ENCODE measurements at places on chromosomes 1 and 21.

- no peak for DNase-seq
These were observed 340.6 kb downstream of the ZNF326 start for GRCh38 chr1:90335558-90335957.

DNA sequence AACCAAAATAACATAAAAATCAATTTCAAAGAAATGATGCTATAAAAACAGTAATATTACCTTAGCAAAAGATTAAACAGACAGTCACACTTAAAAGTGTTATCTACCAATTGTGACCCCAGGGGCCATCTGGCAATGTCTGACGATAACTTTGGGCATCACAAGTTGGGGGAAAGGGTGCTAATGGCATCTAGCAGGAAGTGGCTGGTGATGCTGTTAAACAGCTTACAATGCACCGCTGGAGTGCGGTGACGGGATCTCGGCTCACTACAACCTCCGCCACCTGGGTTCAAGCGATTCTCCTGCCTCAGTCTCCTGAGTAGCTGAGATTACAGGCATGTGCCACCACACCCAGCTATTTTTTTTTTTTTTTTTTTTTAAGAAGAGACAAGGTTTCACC is 27.6 kb downstream of the NUP133 start:
- no peak for DNase-seq

DNA sequence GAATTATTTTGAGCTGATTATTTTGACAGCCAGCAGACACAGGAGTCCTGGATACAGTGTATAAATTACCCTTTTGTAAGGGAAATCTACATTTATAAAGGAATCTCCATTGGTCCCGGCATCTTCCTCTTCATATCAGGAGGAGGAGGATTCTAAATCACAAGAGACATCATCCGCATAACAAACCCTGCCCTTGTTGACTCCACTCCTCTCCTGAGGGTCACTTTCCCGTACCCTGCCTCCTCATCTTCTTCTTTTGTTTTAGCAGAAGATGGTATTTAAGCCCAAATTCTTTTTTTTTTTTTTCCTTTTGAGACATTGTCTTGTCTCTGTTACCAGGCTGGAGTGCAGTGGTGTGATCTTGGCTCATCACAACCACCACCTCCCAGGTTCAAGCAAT is 14.6 kb upstream of the PKNOX1 start:
- DNase-seq = no peak

DNA sequence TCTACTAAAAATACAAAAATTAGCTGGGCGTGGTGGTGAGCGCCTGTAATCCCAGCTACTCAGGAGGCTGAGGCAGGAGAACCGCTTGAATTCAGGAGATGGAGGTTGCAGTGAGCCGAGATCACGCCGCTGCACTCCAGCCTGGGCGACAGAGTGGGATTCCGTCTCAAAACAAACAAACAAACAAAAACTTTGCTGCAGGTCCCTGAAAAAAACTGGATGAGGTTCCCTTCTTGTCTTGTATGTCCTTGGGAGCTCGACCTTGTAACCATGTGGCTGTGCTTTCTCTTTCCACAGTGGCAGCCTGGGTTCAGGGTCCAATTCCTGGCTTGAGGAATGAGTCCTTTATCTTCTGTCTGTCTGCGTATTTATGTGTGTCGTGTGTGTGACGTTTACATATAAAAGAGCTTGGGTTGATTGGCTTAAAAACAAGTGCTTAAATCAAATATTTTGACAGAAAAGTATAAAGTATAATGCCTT is 18.0 kb upstream of the COX20 start:
- DNase-seq = no peak

DNA sequence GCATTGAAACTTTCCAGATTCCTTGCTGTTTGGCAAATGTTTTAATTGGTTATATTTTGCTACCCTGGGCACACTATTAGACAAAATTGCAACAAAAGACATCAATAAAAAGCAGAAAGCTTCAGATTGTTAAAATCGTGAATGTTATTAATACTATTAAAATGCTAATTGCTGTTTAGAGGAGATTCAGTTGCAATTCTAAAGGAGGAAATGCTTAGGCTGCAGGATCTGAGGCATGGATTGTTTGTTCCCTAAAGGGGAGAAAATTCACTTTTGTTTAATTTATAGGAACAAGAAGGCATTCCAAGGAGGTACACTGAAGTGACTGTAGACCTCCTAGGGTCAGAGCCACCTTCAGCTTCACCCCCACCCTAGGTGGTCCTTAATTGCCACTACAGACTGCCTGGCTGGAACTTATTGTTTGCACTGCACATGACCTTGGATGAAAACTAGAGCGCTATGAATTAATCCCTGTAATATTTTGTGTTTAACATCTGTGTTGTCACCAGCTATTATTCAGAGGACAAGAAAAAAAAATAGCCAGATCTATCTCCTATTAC is 1266.9 kb upstream of the ADGRL2 start:
- DNase-seq = no peak

- no peak for DNase-seq
These were observed 40.9 kb upstream of the SIK1 start for GRCh38 chr21:43467785-43468184.

DNA sequence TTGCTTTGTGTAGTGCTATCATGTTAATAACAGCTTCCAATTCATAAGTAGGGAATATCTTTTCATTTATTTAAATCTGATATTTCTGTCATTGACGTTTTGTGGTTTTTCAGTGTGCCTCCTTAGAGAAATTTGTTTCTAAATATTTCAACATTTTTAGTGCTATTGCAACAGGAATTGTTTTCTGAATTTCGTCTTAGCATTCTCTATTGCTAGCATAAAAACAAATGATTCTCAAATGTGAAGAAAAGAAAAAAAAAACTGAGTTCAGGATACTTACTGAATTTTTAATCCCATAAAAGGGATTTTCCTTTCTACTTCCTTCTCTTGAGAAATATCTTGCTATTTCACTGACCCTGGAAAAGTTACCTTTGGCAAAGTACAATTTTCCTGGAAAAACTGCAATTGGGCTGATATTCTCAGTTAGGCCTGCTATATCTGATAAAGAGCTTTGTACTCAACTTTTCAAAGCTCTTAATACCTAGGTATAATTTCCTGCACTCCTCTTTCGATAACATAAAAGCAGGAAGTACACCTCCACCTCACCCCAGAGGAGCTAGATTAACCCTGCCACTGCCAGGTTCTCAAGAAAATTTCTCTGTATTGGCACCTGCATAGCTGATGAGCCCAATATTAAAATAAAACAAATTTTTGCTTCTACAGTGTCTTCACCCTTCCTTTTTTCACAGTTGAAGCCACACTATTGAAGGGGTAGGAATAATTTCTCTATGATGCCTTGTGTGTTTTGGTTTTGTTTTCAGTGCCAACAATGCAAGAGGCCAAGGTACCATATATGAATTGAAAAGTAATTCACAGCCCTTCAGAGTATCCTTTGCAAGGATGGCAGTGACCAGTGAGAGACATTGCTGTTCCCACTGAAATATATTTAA is 35.6 kb downstream of the PTPN14 start:
- no peak for DNase-seq

DNA sequence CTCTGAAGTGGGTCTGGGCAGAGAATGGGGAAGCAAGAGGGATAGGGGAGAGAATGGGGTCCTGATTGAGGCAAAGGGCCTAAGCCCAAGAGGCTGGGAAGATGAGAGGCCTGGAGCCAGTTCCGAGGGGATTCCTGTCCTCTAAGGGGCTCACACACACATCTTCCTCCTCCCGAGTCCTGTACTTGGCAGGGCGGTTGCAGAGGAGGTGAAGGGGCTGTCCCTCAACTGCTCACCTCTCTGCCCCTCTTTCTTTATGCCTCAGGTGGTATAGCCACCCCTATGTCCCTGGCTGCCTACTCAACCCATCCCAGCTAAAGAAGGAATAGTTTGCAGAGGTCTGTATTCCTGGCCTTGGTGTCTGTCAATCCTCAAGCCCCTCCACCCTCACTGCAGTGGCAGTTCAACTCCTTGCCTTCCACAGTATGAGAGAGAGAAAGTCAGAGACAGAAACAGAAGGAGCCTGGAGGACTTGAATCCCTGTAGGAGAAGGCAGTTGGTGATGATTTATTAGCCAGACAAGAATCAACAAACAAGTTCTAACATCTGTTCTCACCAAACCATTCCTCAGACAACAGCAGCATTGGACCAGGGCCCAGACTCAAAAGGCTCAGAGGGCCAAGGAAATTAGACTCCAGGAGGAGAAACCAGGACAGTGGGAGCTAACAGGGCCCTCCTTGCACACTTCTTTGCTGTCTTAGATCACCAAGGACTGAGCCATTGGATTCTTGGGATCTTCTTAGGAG is 10.7 kb downstream of the SH2D2A start:
- no peak for DNase-seq

DNA sequence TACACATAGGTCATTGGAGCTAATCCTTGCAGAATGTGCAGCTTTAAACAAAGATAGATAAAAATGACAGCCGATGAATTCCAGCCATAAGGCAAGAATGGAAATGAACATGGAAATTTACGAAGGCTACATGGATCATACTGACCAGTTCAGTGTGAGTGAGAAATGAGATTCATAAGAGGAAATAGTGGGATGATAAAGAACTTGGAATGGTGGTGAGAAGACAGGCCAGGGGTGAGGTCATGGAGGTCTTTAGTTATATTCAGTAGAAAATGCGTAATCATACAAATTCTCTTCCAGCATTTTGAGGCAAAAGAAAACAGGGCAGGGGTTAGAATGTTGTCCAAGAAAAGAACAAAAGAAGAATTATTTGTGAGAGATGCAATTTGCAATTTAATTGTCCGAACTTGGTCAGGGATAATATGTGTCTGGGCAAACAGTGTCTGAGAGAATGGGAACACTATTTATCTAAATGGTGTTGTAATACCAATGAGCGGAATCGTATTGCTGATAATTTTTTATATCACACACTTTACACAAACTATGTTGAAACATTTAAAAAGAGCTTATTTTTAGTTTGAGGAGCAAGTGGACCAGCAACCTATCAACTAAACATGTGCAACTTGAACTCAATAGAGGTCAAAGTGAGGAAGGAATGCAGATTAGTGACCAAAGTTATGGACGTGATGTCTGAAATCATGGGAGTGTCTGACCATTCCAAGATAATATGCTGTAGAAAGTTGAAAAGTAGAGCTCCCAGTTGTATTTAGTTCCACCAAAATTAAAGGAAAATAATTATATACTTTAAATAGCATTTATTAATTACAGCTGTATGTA is 739.0 kb upstream of the NCAM2 start:
- DNase-seq = no peak

- no peak for DNase-seq
These were observed 3.8 kb downstream of the TMEM167B start for GRCh38 chr1:109094377-109094803.

- no peak for DNase-seq
These were observed 836 bp downstream of the OLFML3 start for GRCh38 chr1:113980110-113980509.

- DNase-seq = peak; percentile 69
These were observed 49.3 kb upstream of the TARBP1 start for GRCh38 chr1:234528074-234528865.

GRCh38 chr1:230104395-230105244 is 37.6 kb downstream of the GALNT2 start:
- peak; percentile 87 for DNase-seq

DNA sequence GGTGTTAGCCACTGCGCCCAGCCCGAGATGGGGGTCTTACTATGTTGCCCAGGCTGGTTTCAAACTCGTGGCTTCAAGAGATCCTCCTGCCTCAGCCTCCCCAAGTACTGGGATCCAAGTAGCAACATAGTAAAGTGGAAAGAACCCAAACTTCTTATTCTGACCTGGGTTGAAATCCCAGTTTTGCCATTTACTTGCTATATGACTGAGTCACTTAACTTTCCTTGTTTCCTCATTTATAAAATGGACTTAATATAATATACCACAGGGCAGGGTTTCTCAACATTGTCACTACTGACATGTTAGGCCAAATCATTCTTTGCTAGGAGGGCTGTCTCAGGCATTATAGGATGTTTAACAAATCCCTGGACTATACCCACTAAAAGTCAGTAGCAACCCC is 6.7 kb downstream of the PFDN2 start:
- DNase-seq = peak; percentile 82

- peak; percentile 22 for DNase-seq
These were observed 6.5 kb downstream of the LGR6 start for GRCh38 chr1:202200112-202200548.

DNA sequence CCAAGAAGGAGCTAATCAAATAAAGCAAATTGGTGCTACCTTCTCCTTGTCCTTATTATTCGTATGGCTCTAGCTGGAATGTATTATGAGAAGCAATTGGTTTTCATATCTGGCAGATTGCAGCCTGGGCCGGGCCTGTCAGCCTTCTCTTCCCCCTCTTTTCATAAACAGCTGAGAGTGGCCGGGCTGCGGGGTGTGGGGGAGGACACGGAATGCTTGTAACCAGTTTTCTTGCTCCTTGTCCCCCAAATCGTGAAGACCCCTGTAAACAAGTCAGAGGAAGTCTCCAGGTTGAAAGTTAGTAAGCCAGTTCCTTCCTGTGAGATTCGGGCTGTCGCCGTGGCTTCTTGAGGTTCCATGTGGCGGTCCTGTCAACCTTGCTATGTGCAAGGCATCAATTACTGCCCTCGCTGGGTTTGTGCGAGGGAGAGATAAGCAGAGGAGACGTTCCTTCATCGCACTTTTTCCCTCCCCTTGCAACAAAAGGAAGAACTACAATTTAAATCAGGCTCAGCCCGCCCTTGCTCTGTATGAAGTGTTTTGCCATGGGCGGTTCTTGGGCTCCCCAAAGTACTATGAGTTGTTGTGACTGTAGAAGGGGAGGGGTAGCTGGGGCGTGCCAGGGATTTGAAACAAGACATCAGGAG is 450.7 kb downstream of the CAMTA1 start:
- no peak for DNase-seq

DNA sequence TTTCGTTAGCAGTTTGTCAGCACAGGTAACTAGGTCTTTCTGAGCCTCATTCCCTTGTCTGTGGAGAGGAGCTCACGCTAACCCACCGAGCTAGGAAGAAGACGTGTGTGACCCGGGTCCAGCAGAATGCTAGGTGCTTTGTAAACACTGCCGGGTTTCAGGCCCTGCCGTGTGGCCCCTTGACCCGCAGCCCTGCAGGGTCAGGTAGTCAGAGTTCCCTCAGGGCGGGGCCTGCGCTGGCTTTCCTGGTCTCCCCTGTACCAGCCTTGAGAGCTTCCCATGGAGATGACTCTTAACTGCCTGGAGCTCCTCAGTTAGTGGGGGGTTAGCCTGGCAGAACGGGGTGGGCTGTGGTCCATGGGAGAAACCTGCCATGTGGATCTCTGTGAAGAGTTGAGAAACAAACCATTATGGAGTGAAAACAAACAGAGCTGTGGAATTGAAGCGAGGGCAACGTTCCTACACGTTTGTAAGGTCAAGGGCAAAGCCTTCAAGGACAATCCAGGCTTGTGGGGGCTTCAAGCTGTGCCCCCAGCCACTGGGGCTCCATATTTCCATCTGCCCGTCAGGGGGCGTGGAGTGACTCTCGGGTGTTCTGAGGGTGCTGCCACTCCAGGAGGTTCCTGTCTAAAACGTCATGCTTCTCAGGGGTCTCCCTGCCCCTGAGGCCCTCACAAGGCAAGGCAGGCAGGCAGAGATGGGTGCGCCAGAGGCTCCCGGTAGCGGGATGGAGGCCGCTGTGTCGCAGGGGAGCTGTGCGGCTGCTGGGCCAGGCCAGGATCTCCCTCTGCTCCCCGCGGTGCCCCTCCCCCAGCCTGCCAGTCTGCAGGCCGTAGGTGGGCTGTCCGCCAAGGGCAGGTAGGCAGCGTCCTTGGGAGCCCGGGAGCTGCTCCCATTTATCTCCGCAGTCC is 23.8 kb downstream of the LHX4 start:
- no peak for DNase-seq

GRCh38 chr1:100584761-100585745 is 47.1 kb downstream of the GPR88 start:
- peak; percentile 60 for DNase-seq
